ENCODE measurements at places on chromosomes 2 and 18. TPM values are rescaled to one million over a fixed set of nuclear protein-coding genes. Genes with fewer than 3 reads are reported as not detected.

- H3K27me3 ChIP-seq, result no peaks in the 10 kb centered on the region
- H3K36me3 ChIP-seq, result no peaks in the 10 kb centered on the region
- no peaks in the 10 kb centered on the region for H3K4me1 ChIP-seq
Measured at GRCh38 chr2:37469126-37469525, 124.7 kb downstream of the QPCT start.

Gene M1AP
- total RNA-seq, result not detected

Gene EN1
- total RNA-seq, result not detected

Gene HMSD
- not detected for total RNA-seq

Gene ARHGAP15
- 158 TPM for total RNA-seq

Data from CD4-positive, alpha-beta T cell (primary cell).